Iris pigment epithelial cell (primary cell): ENCODE measurements at places on chromosomes 5 and 9.

DNA sequence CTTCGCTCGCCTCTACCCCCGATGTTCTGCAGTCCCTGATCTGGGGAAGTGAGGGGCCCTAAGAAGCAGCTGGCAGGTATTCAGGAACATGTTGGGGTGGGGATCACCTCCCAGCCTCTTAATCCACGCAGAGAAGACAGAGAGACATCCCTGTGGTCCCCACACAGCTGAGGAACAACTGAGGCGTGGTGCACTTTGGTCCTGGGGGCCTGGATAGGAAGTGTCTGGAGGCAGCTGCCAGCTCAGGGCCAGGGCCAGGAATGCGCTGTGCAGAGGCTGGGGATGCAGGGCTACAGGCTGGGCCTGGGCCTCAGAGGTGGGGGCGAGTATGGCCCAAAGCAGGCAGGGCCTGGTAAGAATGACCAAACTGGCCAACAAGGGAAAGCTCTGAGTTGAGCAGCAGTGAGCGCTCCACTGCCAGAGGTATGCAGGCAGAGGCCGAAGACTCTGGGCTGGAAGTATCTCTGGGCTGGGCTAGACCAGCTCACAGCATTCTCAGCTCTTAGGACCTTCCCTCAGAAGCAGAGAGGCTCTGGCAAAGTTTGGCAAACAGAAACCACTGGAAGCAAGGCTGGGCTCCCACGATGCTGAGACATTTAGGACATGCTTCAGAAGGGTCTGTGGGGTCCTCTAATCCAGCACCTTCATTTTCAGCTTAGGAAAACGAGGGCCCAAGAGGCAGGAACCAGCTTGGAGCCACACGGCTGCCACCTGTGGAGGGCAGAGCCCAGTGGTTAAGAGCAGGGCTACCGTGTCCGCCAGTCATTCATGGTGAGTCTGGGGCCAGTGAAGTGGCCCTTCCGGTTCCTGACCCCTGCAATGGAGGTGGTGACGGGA, 174.4 kb downstream of the GAPVD1 start:
- DNase-seq = no peak

DNA sequence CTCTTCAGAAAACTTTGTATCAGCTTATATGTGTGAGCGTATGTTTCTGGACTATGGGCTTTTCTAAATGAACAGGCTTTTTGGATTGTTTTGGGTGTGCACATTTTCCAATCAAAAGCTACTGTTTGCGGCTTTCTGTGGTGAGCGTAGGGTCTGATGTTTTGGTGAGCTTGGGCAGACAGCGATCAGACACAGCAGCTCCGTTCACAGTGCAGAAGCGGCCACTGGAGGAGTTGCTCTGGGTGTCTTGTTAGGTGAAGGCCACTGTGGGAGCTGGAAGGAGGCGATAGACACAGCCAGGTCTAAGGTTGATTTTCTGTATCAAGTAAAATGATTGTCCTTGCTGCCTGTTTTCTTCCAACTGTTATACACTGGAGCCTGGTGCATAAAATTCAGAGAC, 11.1 kb downstream of the PRRC2B start:
- DNase-seq = no peak

DNA sequence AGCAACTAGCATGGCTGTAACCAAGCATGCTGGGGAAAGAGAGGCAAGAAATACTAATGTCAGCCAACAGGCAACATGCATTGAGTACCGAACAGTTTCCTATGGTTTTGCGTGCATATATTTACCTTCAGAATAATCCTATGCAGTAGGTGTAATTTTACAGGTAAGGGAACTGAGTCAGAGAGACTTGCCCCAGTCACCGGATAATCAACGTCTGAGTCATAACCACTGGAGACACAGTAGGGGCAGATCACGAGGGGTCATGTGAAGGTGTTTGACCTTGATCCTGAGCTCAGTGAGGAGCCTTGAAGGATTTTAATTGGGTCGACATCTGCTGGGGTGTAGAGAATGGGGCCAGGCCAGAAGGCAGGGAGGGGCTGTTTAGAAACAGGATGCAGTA, 13.4 kb upstream of the TSC1 start:
- no peak for DNase-seq

DNA sequence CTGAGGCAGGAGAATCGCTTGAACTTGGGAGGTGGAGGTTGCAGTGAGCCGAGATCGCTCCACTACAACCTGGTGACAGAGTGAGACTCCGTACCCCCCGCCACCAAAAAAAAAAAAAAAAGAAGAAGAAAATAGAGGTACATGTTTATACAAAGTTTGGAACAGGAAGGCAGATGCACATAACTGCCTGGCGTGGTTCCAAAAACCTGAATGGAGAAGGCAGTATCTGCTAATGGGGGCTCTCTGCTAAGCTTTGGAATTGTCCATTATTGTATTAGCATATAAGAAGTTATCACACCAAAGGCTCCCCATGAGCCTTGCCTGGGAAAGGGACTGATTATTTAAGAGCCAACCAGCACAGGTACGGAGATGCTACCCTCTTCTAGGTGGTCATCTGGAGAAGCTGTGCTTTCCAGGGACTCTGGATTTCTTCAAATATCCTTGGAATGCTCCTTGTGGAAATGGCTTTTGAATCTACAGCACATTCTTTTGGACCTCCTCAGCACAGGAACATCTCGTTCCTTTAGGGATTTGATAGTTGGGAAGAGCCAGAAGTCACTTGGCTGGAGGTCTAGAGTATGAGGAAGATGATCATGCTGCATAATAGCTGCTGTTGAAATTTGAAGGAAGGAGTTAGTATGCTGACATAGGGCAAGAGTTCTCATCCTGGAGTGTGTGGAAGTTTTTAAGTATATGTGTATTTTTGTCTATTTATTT, 42.5 kb upstream of the ABCA1 start:
- no peak for DNase-seq

DNA sequence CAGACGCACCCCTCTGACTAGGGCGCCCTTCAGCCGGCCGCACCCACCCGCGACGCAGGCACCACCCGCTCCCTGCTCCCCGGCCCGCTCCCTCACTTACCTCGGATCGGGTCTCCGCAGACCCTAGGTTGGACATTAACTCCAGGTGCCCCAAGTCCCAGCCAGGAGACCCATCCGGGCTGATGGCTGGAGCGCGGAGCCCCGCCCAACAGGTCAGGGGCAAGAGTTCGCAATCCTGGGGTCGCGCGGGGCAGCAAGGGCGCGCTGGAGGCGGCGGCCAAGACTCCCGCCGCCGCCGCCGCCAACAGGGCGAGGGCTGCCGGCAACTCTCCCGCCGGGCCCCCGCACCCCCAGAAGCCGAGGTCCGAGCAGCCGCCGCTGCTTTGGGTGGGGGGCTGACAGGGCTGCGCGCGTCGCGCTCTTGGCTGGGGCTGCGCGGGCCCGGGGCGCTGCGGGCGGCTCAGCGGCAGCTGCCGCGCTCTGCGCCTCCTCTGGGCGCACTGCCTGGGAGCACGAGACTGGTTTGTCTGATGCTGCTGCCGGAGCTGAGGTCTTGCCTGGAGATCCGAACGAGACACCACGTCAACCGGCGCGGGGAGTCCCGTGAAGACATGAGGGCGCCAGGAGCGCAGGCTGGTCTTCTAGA, at the start of gene GDNF:
GDNF (minus strand) TSS at position 635 of the 646 bp plus-strand sequence. CDS start 5,245 bp downstream, outside the sequence.
- peak; percentile 68 for DNase-seq

GRCh38 chr9:103371152-103371551, 376.0 kb downstream of the CYLC2 start:
- no peak for DNase-seq

DNA sequence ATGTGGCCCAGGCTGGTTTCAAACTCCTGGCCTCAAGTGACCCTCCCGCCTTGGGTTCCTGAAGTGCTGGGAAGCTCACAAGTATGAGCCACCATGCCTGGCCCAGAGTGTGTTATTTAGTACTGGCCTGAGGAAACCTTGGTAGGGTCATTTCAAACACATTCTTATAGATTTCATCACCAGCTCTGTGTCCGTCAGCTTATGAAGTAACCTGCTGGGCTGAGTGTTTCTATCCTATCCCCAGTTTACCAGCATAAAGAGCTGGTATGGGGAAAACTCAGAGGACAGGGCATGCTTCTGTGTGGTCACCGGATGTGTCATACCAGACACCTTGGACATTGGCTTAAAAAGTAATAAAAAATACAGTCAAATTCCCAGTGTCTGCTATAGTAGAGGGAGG, 45.3 kb downstream of the PTPN3 start:
- DNase-seq = peak; percentile 97

DNA sequence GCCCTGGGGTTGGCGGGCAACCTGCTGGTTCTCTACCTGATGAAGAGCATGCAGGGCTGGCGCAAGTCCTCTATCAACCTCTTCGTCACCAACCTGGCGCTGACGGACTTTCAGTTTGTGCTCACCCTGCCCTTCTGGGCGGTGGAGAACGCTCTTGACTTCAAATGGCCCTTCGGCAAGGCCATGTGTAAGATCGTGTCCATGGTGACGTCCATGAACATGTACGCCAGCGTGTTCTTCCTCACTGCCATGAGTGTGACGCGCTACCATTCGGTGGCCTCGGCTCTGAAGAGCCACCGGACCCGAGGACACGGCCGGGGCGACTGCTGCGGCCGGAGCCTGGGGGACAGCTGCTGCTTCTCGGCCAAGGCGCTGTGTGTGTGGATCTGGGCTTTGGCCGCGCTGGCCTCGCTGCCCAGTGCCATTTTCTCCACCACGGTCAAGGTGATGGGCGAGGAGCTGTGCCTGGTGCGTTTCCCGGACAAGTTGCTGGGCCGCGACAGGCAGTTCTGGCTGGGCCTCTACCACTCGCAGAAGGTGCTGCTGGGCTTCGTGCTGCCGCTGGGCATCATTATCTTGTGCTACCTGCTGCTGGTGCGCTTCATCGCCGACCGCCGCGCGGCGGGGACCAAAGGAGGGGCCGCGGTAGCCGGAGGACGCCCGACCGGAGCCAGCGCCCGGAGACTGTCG, 976 bp downstream of the RXFP3 start:
- DNase-seq = no peak

- DNase-seq = peak; percentile 33
These were observed 38.6 kb downstream of the NFIB start for GRCh38 chr9:14275331-14275730.
